SJCRH30 (cell line): ENCODE measurements at places on chromosomes 7 and 10. TPM values are rescaled to one million over a fixed set of nuclear protein-coding genes. Genes with fewer than 3 reads are reported as not detected.

DNA sequence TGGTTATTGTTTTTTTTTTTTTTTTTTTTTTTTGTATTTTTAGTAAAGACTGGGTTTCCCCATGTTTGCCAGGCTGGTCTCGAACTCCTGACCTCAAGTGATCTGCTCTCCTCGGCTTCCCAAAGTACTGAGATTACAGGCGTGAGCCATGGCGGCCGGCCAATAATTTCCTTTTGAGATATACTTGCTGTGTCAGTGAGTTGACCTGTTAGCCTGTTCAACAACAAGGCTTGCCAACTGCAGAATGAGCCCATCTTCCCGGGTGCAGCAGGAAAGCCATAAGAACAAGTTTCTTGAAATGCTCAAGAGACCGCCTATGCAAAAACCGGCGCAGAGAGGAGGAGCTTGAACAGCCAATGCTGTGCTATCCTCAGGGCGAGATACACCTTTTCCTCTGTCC, 112.5 kb downstream of the PRPF18 start:
- DNase-seq, result no peak

CFAP46 gene
- 1.1 and 1.7 TPM in 2 replicates for total RNA-seq

- DNase-seq, result no peak
These were observed 50.2 kb downstream of the MTURN start for GRCh38 chr7:30184791-30185487.

DNA sequence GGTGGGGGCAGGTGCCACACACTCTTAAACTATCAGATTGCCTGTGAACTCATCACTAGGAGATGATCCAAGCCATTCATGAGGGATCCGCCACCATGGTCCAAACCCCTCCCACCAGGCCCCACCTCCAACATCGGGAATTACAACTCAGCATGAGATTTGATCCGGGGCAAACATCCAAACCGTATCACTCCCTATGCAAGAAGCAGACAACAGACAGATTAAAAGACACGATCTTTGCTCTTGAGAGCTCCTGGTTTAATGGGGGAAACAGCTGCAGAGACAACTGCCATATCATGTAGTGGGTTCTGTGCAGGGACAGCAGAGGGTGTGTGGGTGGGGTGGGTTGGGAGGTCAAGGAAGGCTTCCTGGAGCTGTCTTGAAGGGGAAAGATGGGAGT, 123.6 kb downstream of the EMX2 start:
- DNase-seq, result peak; percentile 32

GRCh38 chr7:142440906-142441411, 183.1 kb upstream of the PRSS58 start:
- DNase-seq, result no peak

GRCh38 chr7:123622660-123623386, 21.2 kb downstream of the ASB15 start:
- no peak for DNase-seq

DNA sequence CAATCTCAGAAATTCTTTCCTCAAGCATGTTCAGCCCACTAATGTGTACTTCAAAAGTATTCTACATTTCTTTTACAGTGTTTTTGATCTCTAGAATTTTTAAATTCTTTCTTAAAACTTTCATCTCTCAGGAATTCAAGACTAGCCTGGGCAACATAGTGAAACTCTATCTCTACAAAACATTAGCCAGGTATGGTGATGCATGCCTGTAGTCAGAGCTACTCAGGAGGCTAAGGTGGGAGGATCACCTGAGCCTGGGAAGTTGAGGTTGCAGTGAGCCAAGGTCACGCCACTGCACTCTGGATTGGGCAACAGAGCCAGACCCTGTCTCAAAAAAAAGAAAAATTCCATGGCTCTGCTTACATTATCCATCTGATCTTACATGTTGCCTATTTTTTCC, 5.0 kb upstream of the EGFR start:
- DNase-seq, result no peak

GRCh38 chr10:49281461-49281860, 17.5 kb upstream of the C10orf71 start:
- no peak for DNase-seq

CLCN1 gene
- total RNA-seq, result not detected in 2 replicates

- DNase-seq, result no peak
These were observed 110.0 kb downstream of the SORBS1 start for GRCh38 chr10:95451150-95451549.

DNA sequence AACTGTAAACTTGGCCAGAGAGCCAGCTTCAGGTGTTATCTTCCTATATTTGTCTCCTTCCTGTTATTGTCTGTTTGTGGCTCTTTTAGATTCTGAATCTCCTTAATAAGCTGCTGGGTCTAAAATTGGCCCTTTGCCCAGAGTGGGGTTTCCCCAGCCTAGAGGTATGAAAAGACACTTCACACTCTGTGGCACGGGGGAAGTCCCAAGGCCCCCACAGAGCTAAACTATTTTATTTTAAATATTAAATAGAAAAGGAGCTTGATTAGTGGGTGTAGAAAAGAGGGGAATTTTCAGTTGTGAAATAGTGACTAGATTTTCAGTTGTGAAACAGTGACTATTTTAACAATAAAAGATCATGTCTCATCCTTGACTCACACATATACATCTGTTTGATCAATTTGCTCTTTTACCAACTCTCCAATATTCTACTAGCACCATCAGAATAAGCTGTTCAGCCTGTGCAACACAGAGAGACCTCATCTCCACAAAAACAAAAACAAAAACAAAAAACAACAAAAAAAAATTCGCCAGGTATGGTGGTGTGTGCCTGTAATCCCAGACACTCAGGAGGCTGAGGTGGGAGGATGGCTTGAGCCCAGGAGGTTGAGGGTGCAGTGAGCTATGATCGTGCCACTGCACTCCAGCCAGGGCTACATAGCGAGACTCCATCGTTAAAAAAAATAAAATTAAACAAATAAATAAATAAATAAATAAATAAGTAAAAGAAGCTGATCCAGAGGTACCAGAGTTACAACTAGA, 24.9 kb upstream of the ADO start:
- peak; percentile 15 for DNase-seq

EPHB6 gene
- 0.10 and 0.14 TPM in 2 replicates for total RNA-seq

FAM171A1 gene
- 19.6 and 22.3 TPM in 2 replicates for total RNA-seq
